Stimulated activated naive CD4-positive, alpha-beta T cell treated with Interleukin-2 at 50 U/mL for 16 hours (primary cell): ENCODE measurements at places on chromosomes 11 and 22.

GRCh38 chr11:110434952-110435779 lies 5.4 kb downstream of the FDX1 start:
- no peak for DNase-seq

DNA sequence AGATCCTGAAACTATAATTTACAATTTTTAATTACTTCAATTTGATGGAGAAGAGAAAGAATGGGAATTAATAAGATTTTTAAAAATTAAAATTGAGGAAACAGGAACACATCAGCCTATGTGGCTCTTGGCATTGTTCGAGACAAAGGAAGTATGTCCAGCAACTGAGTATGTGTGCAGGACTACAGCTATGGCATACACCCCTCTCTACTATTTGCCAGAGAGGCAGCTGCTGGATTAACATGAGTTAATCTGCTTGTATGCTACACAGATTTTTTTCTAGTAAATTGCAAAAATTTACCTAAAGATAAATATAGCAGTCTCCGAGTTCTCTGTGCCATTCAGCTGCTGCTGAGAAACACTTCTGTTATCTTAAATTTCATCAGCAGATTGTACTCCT lies 70.6 kb downstream of the PHF21A start:
- DNase-seq: no peak

GRCh38 chr11:34208266-34209135 lies 103.1 kb downstream of the NAT10 start:
- DNase-seq: no peak

GRCh38 chr11:35340071-35340470 lies 79.3 kb downstream of the SLC1A2 start:
- no peak for DNase-seq

GRCh38 chr11:104524254-104524653 lies 360.3 kb upstream of the PDGFD start:
- no peak for DNase-seq

DNA sequence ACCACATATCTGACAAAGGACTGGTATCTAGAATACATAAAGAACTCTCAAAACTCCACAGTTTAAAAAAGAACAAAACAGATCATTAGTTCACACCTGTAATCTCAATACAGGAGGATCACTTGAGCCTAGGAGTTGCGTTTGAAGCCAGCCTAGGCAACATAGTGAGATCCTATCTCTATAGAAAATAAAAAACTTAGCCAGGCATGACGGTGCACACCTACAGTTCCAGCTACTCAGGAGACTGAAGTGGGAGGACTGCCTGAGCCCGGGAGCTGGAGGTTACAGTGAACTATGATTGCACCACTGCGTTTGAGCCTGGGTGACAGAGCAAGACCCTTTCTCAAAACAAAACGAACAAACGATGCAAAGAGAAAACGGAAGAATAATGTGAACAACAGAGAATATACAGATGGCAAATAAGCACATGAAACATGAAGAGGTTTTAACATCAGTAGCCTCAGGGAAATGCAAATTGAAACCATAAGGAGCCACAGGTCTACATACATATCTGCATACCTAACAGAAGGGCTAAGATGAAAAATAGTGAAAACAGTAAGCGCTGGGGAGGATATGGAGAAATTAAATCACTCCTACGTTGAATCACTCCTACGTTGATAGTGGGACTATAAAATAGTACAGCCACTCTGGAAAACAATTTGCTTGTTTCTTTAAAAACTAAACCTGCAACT lies 70.7 kb downstream of the DGCR2 start:
- DNase-seq: no peak

- no peak for DNase-seq
These were observed 29.7 kb downstream of the POU2AF3 start for GRCh38 chr11:111327908-111328624.

- no peak for DNase-seq
These were observed 654 bp upstream of the SYT8 start for GRCh38 chr11:1834062-1834610.

DNA sequence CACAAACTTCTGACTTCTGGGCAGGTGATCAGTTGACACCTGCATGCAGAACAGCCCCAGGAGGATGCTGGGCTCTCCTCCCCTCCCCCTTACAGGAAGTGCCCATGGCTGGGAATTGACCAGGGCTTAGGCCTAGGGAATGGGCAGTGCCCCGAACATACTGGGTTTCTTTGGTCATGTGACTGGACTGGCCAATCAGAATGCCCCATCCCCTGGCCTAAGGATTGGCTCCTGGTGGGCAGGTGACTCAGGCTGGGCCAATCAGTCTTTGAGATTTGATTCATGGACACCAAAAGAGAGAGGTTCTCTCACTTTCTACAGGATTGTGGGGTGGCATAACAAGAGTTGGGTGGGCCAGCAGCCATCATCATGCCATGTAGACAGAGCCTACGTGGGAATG lies 37.1 kb downstream of the MCM5 start:
- no peak for DNase-seq

DNA sequence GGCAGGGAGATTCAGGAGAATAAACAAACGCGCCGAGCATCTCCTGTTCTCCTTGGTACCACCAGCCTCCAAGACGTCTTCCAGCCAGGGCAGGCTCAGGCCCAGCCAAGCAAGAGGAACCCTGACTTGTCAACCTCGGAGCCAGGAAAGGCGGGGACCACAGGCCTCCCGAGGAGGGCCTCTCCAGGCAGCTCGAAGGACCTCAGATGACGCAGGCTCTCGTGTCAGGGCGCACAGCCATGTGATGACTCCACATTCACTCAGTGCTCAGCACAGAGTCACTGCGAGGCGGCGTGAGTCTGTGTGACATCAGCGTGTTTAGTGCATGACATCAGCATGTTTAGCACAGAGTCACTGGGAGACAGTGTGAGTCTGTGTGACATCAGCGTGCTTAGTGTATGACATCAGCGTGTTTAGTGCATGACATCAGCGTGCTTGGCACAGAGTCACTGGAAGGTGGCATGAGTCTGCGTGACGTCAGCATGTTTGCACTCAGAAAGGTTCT lies 241.4 kb downstream of the BRD1 start:
- no peak for DNase-seq

DNA sequence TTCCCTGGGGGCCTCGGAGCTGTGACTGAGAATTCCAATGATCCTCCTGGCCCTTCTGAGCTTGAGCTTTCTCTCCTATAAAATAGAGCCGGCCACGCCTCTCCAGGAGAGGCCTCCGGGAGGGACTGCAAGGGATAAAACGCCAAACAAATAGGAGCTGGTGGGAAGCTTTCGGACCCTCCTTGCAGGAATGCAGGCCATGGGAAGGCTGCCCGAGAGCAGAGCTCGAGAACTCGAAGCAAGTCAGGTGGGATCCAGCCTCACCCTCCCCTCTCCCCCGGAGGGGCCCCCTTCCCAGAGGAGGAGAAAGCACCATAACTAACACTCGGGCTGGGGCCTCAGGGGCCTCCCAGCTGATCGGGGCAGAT lies 34.6 kb downstream of the FLRT1 start:
- no peak for DNase-seq

- DNase-seq: no peak
These were observed 22.4 kb upstream of the GAL start for GRCh38 chr11:68661697-68662603.

DNA sequence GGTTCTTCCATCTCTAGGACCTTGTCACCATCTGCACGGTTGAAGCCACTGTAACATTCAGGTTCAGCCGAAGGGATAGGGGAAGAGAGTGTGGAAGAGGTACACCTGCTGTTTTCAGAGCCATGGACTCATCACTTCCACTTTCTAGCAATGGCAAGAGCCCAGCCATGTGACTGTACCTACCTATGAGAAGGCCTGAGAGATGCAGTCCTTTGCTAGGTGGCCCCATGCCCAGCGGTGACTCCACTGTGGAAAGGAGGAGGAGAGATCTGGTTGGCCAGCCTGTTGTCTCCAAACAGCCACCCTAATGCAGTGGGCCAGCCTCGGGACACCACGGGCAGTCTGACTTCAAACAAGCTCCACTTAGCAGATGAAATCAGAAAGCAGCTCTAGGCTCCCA lies 16.0 kb downstream of the RASD2 start:
- no peak for DNase-seq

DNA sequence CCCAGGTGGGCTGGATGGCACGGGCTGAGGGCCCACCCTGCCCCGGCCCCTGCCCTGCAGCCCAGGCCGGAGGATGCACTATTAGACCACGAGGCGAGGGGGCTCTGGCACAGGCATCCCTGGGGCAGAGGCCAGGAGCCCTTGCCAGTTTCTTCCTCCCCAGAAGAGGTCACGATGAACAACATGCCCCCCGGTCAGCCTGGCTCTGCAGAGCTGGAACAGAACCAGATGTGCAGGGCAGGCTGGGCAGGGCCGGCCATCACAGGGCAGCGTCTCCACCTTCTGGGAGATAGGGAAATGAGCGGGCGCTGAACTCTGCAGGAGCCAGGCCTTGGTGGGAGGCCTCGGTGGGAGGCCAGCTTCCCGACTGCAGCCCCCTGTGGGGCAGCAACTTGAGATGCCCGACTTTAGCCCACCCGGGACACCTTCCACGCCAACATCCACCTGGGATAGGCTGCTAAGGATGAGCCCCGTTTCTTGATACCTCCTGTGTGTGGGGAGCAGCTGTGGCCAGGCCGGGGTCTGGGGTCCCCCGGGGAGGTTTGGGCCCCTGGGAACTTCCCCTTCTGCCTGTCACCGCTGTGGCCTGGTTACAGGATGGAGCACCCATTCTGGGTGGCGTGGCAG lies 21.8 kb upstream of the GNB1L start:
- no peak for DNase-seq

DNA sequence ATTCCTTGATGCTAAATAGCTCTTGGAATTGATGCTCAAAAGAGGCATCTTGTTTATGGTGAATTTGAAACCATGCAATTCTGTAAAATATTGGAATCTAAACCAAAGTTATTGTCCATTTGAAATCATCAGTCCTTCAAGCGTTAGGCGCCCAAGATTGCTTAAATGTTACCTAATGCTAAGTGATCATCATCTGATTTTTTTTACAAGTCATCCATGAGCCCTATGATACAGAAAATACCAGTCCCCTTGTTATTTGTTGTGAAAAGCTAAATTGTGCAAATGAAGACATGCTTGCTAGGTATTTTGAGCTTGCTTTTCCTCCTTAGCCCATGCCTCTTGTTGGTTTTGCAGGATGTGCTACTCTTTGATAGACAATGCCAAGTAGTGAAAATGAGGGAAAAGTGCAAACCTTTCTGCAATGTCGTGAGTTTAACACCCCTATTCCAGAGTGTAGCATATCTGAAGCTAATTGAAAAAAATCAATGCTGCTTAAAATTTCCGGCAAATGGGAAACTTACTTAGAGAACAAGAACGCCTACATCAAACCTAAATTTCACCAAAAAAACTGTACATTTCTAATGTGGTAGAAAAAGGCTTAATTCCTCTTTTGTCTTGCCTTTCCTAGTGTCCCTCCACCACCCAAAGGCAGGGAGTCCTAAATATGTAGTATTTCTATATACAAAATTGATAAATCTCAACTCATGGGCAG lies 1.9 kb downstream of the GRK3 start:
- DNase-seq: no peak

DNA sequence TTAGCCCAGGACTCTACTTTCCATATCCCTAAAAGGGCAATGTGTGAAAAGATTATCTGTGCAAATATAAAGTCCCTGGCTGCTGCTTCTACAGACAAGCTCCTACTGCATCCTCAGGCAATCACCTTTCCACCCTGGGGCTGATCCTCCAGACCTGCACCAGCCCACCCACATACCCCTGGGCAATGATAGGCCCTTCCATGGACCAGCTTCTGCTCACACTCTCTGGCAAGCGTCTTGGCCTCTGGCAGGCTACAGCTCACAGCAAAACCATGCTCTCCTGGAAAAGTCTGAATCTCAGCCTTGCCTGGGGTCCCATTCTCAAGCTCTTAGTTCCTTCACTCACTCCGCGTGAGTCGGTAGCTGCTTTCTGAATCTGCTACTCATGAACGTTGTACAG lies 69.5 kb downstream of the IGLL5 start:
- no peak for DNase-seq

- DNase-seq: no peak
These were observed 10.4 kb downstream of the CCKBR start for GRCh38 chr11:6269994-6270393.

DNA sequence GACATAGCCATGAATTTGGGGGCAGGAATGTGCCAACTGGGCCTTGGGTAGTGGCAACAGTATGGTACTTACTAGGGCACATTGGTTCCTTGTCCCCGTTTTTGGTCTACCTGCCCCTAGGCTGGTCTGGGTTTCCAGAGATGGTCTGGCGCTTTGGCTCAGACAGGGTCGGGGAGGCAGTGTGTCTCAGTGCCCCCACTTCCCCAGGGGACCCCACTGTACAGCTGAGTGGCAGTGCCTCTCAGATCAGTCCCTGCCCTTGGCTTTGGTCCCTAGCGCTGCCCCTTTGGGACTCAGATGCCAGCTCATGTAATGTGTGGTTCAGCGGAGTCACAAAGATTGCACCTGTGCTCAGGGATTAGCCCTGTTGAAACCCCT lies 3.3 kb downstream of the RIC8A start:
- no peak for DNase-seq

DNA sequence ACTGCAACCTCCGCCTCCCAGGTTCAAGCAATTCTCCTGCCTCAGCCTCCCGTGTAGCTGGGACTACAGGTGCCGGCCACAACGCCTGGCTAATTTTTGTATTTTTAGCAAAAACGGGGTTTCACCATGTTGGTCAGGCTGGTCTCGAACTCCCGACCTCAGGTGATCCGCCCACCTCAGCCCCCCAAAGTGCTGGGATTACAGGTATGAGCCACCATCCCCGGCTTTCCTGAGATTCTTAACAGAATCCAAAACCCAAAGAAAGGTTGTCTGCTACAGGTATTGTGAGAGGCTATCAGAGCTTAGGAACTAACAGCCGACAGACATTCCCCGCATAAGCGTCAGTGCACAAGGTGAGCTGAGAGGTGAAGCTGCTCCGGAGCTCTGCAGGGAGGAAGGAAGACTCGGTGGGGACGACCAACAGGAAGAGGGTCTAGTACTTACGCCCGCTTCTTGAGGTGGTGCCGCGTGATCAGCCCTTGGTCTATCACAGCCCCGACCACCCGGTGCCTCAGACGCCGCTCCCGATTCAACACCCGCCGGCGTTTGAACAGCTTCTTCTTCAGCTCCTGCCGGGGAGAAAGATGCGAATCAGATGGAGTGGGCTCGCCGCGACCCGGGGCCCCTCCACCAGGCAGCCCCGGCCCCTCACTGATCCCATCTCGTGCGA lies 470 bp downstream of the C11orf98 start:
- peak; percentile 57 for DNase-seq

GRCh38 chr11:57330029-57330428 lies 5.3 kb upstream of the TNKS1BP1 start:
- DNase-seq: no peak

DNA sequence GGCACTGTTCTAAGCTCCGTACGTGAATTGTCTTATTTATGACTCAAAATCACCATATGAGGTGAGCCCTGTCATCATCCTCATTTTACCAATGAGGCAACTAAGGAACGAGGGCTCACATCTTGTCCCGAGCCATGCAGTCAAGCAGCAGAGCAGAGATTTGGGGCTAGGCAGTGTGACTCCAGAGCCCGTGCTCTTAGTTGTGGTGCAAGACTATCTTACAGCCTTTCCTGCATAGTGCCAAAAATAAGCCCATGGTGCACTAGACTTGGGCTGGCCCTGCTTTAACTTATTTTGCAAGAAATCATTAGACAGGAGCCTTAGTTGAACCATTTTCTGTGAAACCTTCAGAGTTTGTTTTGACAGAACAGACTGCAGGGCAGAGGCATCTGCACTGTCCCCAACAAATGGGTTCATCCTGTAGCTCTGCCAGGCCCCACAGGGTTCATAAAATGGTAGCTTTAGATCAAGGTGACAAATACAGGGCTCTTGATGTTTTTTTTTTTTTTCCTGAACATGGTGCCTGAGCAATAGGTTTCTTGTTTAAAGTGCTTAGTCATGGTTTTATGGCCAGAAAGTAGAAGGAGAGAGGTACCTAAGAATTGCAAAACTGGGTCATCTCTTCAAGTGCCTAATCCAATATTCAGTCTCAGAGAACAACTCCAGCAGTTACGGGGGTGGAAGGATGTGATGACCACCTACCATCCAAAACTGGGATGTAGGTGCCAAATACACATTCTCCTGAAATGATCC lies 56.6 kb downstream of the BMAL1 start:
- DNase-seq: no peak
